Cerebellum (tissue), 4 donors: ENCODE measurements at places on chromosomes 2 and 18. TPM values are rescaled to one million over a fixed set of nuclear protein-coding genes. Genes with fewer than 3 reads are reported as not detected.

GRCh38 chr2:24382363-24383073 is 22.2 kb upstream of the ITSN2 start:
- DNase-seq: peak; percentile 52

DNA sequence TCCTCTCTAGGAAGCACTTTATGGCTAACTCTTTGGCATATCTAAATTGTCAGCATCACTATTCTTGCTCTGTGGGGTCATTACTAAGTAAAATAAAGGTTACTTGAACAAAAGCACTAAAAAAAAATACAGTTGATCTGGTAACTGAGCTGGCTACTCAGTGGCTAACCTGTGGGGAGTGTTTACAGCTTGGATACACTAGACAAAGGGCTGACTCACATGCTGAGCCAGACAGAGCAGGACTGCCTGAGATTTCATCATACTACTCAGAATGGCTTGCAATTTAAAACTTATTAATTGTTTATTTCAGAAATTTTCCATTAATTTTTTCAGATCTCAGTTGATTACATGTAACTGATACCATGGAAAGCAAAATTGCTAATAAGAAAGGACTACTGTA is 1690.4 kb upstream of the SLC39A10 start:
- DNase-seq: no peak

GRCh38 chr2:195368249-195369217 is 288.5 kb upstream of the SLC39A10 start:
- DNase-seq: no peak

DNA sequence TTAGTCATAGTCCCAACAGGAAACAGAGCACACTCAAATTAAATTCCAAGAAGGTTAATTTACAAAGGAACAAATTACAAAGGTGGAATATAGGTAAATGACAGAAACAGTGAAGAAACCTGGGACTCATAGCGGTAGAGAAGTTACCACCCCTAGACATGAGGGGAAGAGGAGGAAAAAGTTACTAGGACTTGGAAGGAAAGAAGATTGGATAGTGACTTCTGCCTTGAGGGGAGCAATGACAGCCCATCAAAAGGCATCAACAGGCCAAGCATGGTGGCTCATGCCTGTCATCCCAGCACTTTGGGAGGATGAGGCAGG is 2.4 kb upstream of the PDE11A start:
- no peak for DNase-seq

Gene ANKRD29
- total RNA-seq: 9.5 TPM

Gene CD302
- total RNA-seq: 10.3 TPM

Gene IL36A
- not detected for total RNA-seq

DNA sequence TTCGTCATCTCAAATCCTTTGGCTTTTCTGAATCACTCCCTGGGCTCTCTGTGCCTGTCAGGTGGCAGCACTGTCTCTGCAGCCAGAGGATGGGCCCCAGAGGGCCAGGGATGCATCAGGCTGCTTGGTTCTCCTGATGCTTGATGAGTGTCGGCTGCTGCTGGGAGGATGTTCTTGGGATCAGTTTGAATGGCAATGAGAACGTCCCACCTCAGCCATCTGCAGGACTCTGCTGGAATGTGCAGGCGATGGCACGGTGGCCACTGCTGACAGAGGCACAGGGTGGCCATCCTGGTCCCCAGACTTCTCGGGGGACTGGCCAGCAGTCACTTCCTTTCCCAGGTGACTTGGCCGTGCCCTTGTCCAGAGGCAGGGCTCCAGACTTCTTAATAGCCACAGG is 146.0 kb downstream of the FAM210A start:
- DNase-seq: no peak

GRCh38 chr18:50298443-50299284 is 11.2 kb upstream of the CXXC1 start:
- DNase-seq: no peak

Gene MALL
- total RNA-seq: 2.4 TPM

DNA sequence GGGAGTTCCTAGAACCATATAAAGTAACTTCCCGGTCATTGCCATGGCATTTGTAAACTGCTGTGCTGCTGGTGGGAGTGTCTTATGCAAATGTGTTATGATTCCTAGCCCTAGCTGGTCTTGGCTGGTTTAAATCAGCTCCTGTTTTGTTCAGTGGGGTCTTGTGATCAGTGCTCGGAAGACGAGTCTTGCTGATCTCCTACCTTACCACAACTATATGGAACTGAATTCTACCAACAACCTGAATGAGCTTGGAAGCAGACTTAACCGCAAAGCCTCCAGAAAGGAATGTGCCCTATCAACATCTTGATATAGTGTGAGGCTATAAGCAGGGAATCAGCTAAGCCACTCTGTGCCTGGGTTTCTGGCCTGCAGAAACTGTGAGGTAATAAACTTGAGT is 33.5 kb downstream of the POLE4 start:
- DNase-seq: no peak

GRCh38 chr2:43486603-43487002 is 109.2 kb downstream of the THADA start:
- DNase-seq: no peak

Gene RALBP1
- total RNA-seq: 26.9 TPM

- no peak for DNase-seq
Measured at GRCh38 chr2:67318563-67318962, 78.6 kb upstream of the ETAA1 start.

Gene TUBA4B
- not detected for total RNA-seq

- DNase-seq: no peak
Measured at GRCh38 chr2:26891-27290, 19.4 kb downstream of the FAM110C start.

DNA sequence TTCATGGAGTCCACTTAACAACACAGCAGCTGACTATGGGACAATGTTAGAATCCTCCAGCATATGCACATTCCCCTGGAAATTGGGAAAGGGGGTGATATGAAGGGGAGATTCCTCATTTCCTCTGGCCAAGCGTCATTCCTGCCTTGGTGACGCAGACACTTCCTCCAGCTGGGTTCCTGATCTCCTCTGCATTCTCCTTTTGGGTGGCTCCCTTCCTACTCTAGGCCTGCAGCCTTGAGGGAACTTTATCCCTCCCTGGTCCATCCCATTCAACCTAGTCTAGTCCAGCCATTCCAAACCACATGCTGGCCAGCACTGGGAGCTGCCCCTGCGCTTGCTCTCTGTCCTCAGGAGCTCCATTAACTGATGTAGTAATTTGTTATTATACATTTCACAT is 216.8 kb downstream of the VAPA start:
- no peak for DNase-seq

- no peak for DNase-seq
Measured at GRCh38 chr2:64295326-64296139, 151.3 kb upstream of the PELI1 start.

Gene GALNT14
- 12.2 TPM for total RNA-seq

GRCh38 chr18:48328473-48329210 is 80.5 kb downstream of the ZBTB7C start:
- no peak for DNase-seq

DNA sequence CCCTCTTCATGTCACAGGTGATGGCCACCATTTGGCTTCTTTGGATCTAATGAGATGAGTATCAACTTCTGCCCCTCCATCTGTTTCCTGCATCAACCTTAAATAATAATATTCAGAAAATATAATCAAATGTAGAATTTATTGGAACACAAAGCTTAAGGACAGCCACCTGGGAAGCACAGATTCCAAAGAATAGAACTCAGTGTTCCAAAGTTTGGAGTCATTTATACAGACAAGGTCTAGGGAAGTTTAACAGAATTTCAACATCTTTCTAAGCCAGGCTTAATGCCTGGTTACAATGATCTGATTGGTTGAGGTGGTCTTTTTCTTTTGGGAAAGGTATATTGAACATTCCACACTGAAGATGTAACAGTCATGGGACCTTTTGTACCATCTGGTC is 218.0 kb upstream of the PIEZO2 start:
- no peak for DNase-seq

DNA sequence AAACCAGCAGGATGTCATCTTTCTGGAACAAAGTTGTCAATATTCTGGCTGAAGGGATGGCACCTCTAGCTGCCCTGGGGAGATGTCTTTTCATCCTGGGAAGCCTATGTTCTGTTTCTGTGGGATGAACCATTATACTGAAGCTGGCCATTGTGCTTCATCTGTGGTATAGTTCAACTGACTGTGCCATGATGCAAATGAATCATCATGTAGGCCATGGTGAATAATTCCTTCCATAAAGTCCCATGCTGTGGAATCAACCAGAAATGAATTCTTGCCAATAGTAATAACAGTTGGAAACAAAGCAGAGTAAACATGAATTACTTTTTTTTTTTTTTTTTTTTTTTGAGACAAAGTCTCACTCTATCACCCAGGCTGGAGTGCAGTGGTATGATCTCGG is 64.1 kb upstream of the CNGA3 start:
- DNase-seq: no peak

Gene RRM2
- 18.6 TPM for total RNA-seq

GRCh38 chr2:179545024-179545423 is 280.4 kb upstream of the SESTD1 start:
- no peak for DNase-seq

DNA sequence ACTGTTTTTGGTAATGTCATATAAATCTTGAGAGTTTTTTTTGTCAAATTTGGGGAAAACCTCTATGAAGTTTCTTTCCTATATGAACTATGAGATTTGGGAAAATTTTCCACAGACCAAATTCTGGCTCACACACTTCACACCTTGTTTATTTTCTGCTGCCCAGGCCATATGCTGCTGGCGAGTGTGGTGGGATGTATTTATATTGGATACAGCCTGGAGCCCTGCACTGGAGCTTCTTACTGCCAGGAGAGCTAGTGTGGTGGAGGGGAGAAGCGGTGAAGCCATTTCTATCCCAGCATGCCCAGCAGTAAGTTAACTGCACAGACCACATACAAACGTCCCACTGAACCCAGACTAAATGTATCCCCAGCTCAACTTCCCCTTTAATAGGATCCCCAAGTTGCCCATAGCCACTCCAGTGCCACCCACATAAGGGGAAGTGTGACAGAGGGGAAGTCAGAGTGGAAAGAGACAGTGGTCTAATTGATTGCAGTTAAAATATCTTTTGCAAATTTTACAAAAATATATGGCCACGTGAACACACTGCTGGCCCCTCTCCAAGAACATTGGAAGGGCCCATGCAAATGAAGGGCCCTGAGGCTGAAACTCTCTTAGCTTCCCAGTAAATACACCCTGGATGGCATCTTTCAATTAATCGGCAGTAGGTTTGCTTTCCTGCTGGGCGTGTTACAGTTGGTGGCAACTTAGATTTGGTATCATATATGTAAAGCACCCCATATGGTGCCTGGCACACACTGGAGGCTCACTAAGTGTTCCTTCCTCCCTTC is 146.6 kb upstream of the ITGA6 start:
- no peak for DNase-seq

Gene APCDD1
- 41.6 TPM for total RNA-seq

Gene COA5
- total RNA-seq: 45.7 TPM

DNA sequence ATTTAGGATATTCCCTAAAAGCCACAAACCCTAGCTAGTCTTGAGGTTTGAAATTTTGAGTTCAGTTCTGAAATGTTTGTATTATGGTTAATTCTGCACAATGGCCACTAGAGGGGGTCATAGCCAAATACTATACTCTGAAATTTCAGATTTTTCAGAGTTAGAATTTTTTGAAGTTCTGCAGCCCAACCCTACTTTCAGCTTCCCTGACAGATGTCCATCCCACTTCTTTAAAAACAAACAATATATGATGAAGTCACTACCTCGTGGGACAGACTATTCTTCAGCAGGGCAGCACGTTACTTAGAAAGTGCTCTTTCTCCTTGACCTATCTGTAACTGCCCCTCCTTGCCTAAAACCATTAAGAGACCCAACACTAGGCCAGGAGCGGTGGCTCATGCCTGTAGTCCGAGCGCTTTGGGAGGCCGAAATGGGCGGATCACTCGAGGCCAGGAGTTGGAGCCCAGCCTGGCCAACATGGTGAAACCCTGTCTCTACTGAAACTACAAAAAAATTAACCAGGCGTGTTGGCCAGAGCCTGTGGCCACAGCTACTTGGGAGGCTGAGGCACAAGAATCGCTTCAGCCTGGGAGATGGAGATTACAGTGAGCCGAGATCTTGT is 48.2 kb upstream of the PAPOLG start:
- peak; percentile 38 for DNase-seq

Gene SERPINB7
- total RNA-seq: not detected

- DNase-seq: no peak
Measured at GRCh38 chr18:25819746-25820363, 270.6 kb downstream of the SS18 start.

Gene DTNA
- total RNA-seq: 86.1 TPM

Gene NEUROD1
- total RNA-seq: 69.3 TPM

DNA sequence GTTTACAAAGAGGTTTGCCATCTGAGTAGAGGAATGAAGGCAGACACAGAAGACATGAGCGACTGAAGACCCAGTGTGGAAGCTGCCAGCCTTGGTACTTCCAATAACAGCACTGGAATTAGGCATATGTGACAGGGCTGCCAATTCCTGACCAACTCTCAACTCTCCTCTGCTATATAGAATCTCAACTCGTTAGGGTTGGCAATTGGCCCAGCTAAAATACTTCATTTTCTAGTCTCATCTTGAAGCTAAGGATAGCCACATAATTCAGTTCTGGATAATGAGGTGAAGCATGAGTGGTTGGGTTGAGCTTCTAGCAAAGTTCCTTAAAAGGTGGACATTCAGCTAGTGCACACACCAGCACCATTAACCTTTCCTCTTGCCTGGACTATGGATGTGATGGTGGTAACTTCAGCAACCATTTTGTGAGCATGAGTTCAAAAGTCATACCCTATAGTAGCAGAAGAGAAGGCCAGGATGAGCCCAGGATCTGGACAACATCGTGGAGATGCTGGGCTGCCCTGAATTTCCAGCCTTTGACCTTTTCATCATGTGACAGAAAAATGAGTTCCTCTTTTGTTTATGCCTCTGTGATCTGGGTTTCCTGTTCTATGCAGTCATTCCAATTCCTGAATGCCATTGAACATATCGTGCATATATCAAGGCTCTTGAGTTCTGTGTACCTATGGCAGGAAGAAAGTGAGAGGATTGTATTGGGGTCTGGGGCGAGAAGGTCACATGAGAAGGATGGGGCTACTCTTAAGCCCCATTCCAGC is 68.1 kb upstream of the HAAO start:
- no peak for DNase-seq

GRCh38 chr2:2640818-2641217 is 309.7 kb upstream of the MYT1L start:
- no peak for DNase-seq

GRCh38 chr18:76195601-76196000 is 299.4 kb downstream of the ZNF516 start:
- no peak for DNase-seq

Gene RIT2
- 9.5 TPM for total RNA-seq

DNA sequence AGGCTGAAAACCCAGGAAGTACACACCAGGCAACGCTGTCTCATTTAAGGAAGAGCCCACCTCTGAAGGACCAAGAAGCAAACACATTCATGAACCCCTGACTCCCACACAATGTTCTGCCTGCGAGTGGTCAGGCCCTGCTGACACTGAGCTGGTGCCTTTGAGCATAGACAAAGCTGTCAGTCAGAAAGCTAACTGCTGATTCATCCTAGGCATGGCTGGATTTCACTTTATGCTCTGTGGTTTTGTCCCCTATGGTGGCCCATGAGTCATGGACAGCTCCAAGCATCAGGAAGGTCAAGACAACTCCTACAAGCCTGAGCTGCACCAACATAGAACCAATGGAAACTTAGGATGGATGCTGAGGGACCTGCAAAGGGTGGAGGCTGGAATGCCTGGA is 78.9 kb downstream of the UXS1 start:
- DNase-seq: no peak
